ENCODE measurements at places on chromosomes 1 and 21. TPM values are rescaled to one million over a fixed set of nuclear protein-coding genes. Genes with fewer than 3 reads are reported as not detected.

DPT gene
- total RNA-seq: not detected

KRTAP7-1 gene
- not detected for total RNA-seq

KRTAP13-2 gene
- not detected for total RNA-seq

TTC22 gene
- total RNA-seq: not detected

ACTA1 gene
- total RNA-seq: 0.13 TPM

F13B gene
- total RNA-seq: not detected

LRRC39 gene
- not detected for total RNA-seq

Data from A549 treated with CpdA at 1 μM for 4 hours (cell line).